NCI-H1436 treated with DMSO at 0.1 percent for 48 hours (cell line): ENCODE measurements at places on chromosomes 1 and 21.

GRCh38 chr1:232328486-232329102, 301.3 kb downstream of the SIPA1L2 start:
- no peak for DNase-seq

DNA sequence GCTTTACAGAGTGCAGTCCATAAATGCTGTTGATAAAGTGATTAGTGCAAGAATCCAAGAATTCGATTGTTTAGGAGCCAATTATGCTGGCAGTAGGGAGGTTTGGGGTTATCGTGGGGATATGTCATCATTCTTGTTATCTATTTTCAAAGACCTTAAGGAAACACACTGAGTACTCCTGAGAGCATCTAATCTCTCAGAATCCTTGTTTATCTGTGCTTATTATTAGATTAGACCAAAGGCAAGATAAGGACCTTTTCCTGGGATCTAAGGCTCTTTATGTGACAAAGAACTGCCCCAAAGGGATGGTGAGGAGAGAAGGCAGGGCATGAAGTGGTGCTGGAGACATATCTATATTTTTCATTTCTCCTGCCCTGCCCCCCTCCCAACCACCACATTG, 139.1 kb downstream of the TSEN15 start:
- no peak for DNase-seq

DNA sequence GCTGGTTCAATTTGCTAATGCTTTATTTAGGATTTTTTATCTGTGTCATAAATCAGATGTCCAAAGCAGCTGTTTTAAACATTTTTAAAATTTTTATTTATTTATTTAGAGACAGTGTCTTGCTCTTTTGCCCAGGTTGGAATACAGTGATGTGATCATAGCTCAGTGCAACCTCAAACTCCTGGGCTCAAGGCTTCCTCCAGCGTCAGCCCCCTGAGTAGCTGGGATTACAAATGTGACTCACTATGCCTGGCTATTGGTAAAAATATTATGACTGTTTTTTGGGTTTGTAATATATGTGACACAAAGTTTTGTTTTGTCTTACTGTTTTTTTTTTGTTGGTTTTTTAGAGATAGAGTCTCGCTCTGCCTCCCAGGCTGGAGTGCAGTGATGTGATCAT, 11.8 kb downstream of the ZBED6 start:
- no peak for DNase-seq

DNA sequence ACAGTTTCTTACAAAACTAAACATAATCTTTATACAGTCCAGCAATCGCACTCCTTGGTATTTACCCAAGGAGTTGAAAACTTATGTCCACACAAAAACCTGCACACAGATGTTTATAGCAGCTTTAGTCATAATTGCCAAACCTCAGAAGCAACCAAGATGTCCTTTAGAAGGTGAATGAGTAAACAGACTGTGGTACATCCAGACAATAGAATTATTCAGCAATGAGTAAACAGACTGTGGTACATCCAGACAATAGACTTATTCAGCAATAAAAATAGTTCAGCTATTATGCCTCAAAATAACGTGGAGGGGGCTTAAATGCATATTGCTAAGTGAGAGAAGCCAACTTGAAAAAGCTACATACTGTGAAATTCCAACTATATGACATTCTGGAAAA, 87.0 kb upstream of the GALNT2 start:
- no peak for DNase-seq

GRCh38 chr21:42000908-42001307, 9.3 kb downstream of the ZBTB21 start:
- DNase-seq: no peak

GRCh38 chr1:221720545-221720944, 21.3 kb downstream of the DUSP10 start:
- DNase-seq: no peak

- DNase-seq: no peak
Observed at GRCh38 chr1:193058529-193059281, 455 bp downstream of the UCHL5 start.

GRCh38 chr21:36693489-36694030, 5.4 kb upstream of the SIM2 start:
- DNase-seq: no peak

- no peak for DNase-seq
Observed at GRCh38 chr1:9382643-9383491, 90.2 kb downstream of the SPSB1 start.

DNA sequence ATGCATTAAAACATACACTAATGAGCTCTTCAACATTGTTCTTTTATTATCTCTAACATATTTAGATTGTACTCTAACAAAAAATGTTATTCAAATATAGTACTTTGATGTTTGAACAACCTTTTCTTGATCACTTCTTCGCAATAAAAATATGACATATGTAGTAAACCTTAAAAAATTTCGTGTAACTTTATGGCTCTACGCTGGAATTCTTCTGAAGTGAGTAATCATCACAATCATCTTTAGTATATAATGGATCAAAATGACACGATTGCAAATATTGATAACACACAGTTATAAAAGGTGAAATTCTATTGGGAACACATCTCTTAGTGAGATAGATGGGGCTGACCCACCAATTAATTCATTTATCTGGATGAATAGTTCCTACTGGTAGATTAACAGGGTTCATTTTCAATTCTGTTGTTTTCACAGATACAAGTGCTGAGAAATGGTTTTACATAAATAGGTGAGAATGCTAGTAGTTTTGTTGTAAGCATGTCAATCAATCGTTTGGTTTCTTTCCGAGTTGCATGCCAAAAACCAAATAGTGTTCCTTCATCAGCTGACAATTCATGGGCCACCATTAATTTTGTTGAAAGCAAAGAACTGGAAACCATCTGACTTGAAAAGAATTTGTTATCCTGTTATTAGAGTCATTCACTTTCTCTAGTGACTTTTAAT, 1.5 kb upstream of the ZMPSTE24 start:
- DNase-seq: no peak

GRCh38 chr21:34544032-34544496, 32.1 kb upstream of the KCNE1 start:
- DNase-seq: no peak

GRCh38 chr1:94542088-94542870, 720 bp upstream of the F3 start:
- no peak for DNase-seq

- DNase-seq: no peak
Observed at GRCh38 chr1:51385776-51386175, 55.4 kb upstream of the TTC39A start.

DNA sequence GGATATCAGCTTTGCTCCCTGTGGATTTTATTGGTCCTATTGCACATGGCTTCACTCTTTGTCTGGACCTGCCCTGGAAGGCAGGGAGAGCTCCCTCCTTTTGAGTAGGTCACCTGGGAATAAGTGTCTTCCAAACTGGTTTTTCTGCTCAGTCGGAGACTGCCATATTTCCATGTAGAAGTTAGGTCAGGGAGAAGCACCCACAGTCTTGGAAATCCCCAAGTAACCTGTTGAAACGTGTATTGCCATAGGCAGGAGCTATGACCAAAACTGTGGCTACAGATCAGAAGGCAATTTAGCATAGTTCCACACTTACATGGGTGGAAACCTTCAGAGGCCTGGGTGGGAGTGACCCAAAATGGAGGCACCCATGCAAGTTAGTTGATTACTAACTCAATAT, 3.5 kb upstream of the GNG12 start:
- no peak for DNase-seq

DNA sequence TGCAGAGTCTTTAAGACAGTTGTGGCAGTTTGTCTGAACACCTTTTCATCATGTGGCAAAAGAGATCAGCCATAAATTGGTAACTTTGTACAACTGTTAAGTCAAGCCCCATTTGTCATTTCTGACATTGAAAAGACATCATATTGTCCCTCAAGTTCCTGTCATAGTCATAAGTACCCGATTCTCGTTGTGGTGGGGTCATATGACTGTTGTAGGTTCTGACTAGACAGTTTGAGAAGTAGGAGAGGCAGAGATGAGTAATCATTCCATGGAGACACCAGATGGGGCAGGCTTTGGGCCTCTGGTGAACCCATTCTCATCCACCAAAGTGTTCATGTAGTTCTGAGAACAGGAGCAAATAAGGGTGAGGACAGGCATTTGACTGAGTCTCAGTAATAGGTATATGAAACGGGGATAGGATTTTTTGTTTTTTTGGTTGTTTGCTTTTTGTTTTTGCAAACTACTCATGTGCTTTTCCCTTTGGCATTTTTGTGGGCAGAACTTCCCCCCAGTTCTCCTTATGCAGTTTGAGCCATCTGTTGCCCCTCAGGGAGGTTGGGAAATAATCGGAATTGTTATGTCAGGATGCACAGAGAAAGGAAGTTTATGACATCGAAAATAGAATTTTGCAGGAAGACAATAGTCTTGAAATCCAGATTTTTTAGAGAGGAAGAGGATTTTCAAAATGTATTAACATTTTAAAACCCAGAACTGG, 86.9 kb upstream of the KCNE2 start:
- DNase-seq: no peak
